ENCODE measurements at places on chromosomes 1 and 21. TPM values are rescaled to one million over a fixed set of nuclear protein-coding genes. Genes with fewer than 3 reads are reported as not detected.
A peak's percentile ranks its signal among the peaks of the same experiment; 100 is the strongest.

The SH3BGR gene
- 4.1 TPM for total RNA-seq

- H3K4me3 ChIP-seq = no peak overlapping the region
- H3K27ac ChIP-seq = no peak overlapping the region
- no peaks in the 10 kb centered on the region for H3K4me1 ChIP-seq
These were observed 146.7 kb upstream of the RGS18 start for GRCh38 chr1:192011525-192011924.

- no peaks in the 10 kb centered on the region for H3K36me3 ChIP-seq
- no peak overlapping the region for H3K27ac ChIP-seq
- DNase-seq = no peak
- H3K4me1 ChIP-seq = no peaks in the 10 kb centered on the region
These were observed 355.6 kb downstream of the USP25 start for GRCh38 chr21:16085421-16085820.

The OR2L3 gene
- total RNA-seq = not detected

DNA sequence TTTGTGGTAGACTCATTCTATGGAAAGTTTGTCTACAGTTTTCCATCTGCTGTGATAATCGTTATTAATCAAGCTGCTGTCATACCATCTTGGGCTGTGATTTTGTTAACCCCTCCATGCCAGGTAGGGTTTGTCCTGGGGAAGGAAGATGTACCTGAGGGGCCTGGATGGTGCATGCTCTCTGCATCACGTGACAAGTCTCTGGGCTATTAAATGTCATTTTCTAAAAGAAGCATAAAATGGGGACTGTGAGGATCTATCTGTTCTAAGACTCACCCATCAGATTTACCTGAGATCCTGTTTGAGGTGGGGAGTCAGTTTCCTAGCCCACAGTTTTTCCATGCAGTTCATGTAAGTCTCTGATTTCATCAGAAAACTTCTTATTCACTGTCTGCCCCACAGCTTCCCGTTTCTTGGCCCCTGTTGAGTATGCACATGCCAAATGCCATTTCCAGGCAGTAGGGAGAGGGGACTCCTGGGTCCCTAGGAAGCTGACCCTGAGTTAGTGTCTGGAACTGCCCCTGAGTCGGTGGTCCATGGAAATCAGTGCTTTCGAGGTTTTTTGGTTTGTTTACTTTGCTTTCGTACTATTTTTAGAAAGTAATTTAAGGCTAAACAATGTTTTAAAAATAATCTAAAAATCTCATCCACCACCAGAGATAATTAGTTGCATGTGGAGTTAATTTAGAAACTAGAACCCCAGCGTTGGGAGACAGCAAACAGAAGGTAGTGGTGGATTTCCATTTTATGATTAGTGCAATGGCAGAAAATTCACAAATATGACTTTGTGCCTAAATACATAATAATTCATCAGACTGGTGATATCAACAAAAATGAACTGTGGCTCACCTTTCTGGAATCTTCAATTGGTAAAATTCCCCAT is 46.7 kb downstream of the ZBTB18 start:
- no peaks in the 10 kb centered on the region for H3K36me3 ChIP-seq
- peaks cover 7% of the 10 kb centered on the region for H3K4me1 ChIP-seq
- DNase-seq = no peak
- no peak overlapping the region for H3K4me3 ChIP-seq
- no peak overlapping the region for H3K27ac ChIP-seq
- peaks cover 11% of the 10 kb centered on the region for H3K27me3 ChIP-seq

The CD84 gene
- total RNA-seq = 24.1 TPM

The USH2A gene
- not detected for total RNA-seq

DNA sequence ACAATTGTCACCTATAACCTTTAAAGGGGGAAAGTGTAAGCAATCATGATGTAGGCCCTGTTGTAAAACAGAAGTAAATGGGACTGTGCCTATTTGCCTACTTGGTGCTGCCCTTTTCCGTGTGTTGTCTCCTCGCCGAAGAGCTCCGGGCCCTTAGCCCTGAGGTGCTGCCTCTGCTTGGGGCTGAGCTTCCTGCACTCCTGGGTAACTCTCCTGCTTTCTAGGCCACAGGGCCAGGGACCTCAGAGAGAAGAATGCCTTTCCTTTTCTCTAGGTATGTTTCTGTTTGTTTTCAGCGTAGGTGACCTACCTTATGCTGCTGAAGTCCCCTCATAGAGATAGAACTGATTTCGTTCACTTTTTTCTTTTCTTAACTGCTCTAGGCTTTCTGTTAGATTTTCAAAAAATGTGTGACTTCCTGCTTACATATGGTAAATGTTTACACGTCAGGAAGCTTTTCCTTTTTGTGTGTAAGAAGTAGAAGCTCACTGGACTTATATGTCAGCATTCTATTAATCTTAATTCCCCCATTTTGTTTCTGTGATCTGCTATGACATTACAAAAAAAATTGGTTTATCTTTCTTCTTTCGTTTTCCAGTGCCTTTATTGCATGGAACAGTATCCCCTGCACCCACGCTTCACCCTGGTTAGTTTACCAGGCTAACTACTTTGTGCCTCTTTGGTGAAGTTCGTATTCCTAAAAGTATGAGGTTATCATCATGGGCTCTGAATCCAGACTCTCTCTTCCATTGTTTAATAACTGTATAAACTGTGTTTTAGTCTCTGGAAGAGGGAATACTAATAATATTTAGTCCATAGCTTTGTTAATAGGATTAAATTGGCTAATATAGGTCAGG is 61.7 kb downstream of the ITSN1 start:
- H3K36me3 ChIP-seq = no peaks in the 10 kb centered on the region
- no peak overlapping the region for H3K4me3 ChIP-seq
- no peak for DNase-seq
- H3K4me1 ChIP-seq = peaks cover 8% of the 10 kb centered on the region
- H3K27ac ChIP-seq = peak overlapping the region; percentile 42

- no peak for DNase-seq
- no peaks in the 10 kb centered on the region for H3K4me1 ChIP-seq
- no peaks in the 10 kb centered on the region for H3K27me3 ChIP-seq
- H3K27ac ChIP-seq = no peak overlapping the region
- no peaks in the 10 kb centered on the region for H3K36me3 ChIP-seq
These were observed 59.5 kb upstream of the KCNA3 start for GRCh38 chr1:110734133-110734680.

DNA sequence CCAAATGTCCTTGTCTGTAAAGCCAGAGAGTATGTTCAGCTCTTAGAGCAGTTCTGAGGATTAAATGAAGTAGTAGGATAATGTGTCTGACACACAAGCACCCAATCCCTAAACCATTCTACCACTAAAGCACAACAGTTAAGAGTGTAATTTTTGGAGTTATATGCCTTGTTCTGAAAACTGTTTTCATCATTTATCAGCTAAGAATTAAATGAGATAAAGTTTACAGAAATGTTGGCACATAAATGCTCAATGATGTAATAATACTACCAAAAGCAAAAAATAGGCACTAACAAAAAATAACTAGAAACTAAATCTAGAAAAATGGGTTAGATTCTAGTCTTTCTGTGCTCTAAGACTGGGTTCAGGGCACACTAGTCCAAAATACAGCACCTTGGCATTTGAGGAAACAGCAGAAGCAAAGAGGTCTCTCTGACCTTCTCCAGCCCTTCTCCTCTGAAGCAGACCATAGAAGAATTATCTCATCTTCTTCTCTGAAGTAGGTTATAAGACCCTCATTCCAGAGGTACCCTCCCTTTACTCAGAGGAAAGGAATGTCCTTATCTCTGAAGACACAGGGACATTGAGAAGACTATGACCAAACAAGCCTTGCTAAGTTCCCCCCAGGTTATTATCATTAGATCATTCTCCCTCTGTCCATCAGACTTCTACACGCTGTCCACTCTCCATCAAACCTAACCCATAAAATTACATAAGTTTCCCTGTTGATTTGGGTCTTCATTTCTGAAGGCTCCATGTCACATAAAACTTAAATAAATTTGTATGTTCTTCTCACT is 20.6 kb downstream of the ABL2 start:
- no peak for DNase-seq
- H3K27ac ChIP-seq = no peak overlapping the region
- H3K27me3 ChIP-seq = no peaks in the 10 kb centered on the region
- no peak overlapping the region for H3K4me3 ChIP-seq
- peaks cover 12% of the 10 kb centered on the region for H3K4me1 ChIP-seq
- H3K36me3 ChIP-seq = no peaks in the 10 kb centered on the region

GRCh38 chr1:236471653-236472052 is 52.1 kb upstream of the LGALS8 start:
- no peak overlapping the region for H3K27ac ChIP-seq
- H3K27me3 ChIP-seq = no peaks in the 10 kb centered on the region
- H3K4me1 ChIP-seq = no peaks in the 10 kb centered on the region
- H3K4me3 ChIP-seq = no peak overlapping the region

- no peak overlapping the region for H3K27ac ChIP-seq
- no peak for DNase-seq
- no peaks in the 10 kb centered on the region for H3K27me3 ChIP-seq
- H3K36me3 ChIP-seq = no peaks in the 10 kb centered on the region
These were observed 7.0 kb upstream of the SLC26A9 start for GRCh38 chr1:205950280-205950679.

- no peak overlapping the region for H3K4me3 ChIP-seq
- peaks cover 10% of the 10 kb centered on the region for H3K4me1 ChIP-seq
- no peak overlapping the region for H3K27ac ChIP-seq
- no peaks in the 10 kb centered on the region for H3K36me3 ChIP-seq
These were observed 18.6 kb upstream of the SLC6A9 start for GRCh38 chr1:44049839-44050238.

DNA sequence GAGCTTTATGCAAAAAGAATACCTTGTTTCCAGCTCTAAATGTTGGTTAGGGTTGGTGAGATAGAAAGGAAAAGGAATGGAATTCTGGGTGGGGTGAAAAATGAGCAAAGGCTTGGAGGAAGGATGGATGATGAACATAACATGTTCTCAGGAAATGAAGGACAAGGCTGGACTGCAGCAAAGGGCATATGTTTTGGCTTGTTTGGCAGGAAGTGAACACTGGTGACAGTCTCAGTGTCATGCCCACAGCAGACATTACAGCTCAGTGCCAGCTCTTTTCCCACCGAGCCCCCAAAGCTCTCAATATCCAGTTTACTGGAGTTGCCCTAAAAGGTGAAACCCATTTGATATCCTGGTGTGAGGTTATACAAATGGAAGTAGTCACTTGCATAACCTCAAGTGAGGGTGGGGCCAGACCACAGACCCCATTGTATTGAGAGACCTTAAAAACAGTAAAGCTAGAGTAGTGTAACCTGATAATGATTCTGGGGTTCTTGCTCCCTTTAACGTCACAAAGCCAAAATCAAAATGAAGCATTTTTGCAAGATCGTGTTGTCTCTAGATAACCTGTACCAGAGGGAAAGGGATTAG is 270.6 kb downstream of the NFIA start:
- no peak overlapping the region for H3K27ac ChIP-seq
- no peaks in the 10 kb centered on the region for H3K4me1 ChIP-seq
- H3K36me3 ChIP-seq = peaks cover 22% of the 10 kb centered on the region
- no peak overlapping the region for H3K4me3 ChIP-seq
- DNase-seq = no peak

DNA sequence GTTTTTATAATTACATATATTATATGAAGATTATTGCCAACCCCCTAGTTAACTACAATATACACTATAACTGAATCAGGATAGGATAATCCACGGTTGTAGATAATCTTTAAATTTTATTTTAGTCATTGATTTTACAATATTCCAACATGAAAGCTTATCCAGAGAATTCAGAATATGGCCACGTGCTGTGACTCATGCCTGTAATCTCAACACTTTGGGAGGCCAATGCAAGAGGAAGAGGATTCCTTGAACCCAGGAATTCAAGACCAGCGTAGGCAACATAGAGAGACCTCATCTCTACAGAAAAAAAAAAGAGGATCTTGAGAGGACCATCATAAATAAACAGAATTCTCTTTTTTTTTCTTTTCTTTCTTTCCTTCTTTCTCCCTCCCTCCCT is 119.6 kb upstream of the CACYBP start:
- no peak for DNase-seq
- no peaks in the 10 kb centered on the region for H3K27me3 ChIP-seq
- H3K27ac ChIP-seq = no peak overlapping the region

- H3K27me3 ChIP-seq = no peaks in the 10 kb centered on the region
- H3K36me3 ChIP-seq = no peaks in the 10 kb centered on the region
These were observed 164.9 kb upstream of the ADGRL2 start for GRCh38 chr1:81635816-81636215.

The GNAT2 gene
- not detected for total RNA-seq

The LCA5L gene
- total RNA-seq = 3.0 TPM

DNA sequence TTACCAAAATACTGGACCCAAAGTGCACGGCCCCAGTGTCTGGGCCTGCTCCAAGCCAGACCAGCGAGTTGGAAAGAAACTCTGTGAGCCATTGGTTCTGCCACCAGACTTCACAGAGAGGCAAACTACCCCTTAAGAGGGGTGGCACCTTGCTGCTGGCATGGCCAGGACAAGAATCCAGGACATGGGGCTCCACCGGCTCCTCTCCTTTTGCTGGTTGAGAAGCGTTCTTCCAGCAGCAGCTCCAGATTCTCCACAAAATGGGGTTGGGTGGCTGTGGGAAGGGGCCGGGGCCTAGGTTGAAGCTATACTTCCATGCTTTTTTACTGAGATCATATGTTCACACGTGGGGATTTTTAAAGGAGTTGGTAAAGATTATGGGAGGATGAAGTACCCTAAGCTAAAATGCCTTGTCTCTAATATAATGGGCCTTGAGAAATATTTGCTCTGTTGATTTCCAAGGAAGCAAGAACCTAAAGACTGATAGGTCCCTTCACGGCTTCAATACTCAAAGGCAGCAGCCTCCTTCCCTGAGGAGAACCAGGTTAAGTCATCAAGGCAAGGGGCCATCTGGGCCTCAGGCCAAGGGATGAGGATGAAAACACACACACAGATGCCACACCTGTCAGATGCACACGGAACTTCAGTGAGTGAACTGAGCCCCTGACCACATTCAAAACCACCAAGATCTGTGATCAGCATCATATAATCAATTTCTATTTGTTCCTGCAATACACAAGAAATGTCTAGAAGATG is 3.1 kb downstream of the C1orf198 start:
- peak overlapping the region; percentile 87 for H3K27ac ChIP-seq
- H3K4me1 ChIP-seq = peaks cover 71% of the 10 kb centered on the region
- H3K36me3 ChIP-seq = no peaks in the 10 kb centered on the region
- H3K4me3 ChIP-seq = peak overlapping the region; percentile 85

The TEDDM1 gene
- total RNA-seq = not detected

DNA sequence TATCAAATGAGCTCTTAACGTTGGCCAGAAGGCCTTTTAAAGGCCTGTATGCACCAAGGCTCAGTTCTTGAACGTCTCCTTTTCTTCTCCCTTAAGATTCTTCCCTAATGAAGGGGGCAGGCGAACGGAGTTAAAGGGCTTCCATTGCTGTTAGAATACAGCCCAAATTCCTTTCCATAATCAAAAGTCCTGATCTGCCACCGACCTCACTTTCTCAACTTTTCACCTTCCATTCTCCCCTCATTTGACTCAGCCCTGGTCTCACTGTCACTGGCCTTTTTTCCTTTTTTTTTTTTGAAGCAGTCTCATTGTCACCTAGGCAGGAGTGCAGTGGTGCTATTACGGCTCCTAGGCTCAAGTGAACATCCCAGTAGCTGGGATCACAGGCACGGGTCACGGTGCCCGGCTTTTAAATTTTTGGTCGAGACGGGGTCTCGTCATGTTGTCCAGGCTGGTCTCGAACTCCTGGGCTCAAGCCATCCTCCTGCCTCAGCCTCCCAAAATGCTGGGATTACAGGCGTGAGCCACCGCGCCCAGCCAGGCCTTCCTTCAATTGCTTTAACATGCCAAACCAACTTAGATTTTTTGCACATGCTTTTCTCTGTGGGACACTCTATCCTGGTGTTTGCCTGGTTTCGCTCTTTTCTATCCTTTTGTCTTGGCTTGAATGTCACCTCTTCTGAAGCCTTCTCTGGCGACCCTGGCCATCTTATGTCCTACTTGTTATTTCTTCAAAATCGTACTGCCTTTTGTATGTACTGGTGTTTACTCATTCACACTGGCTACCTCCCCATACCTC is 612 bp upstream of the CMPK1 start:
- peak overlapping the region; percentile 96 for H3K27ac ChIP-seq
- peaks cover 30% of the 10 kb centered on the region for H3K4me1 ChIP-seq
- DNase-seq = no peak
- no peaks in the 10 kb centered on the region for H3K36me3 ChIP-seq
- peak overlapping the region; percentile 91 for H3K4me3 ChIP-seq

Measured in lower lobe of right lung (tissue), 2 donors.